SK-N-DZ (cell line): ENCODE measurements at places on chromosomes 2 and 18.

GRCh38 chr2:157363612-157364101 is 38.0 kb upstream of the ERMN start:
- no peak for DNase-seq

DNA sequence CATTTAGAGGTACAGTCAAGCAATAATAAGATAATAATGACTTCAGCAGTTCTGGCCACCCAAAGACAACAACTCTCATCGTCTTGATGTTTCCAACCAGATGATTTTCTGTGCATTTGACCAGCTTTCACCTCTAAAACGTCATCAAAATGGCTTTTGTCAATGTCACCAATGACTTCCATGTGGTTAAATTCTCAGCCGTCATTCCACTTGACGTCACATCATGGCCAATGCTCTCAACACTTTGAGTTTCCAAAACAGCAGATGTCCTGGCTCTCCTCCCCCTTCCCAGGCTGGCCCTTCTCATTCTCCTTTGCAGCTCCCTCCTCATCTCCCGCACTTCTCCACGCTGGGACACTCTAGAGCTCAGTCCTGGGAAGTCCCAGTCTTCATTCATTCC is 258.3 kb downstream of the BCL2 start:
- DNase-seq = no peak

GRCh38 chr18:6557057-6557769 is 142.5 kb upstream of the L3MBTL4 start:
- peak; percentile 88 for DNase-seq

GRCh38 chr18:785242-785641 is 26.8 kb downstream of the YES1 start:
- DNase-seq = no peak

GRCh38 chr2:107462181-107462580 is 364.5 kb upstream of the RGPD4 start:
- no peak for DNase-seq

- no peak for DNase-seq
Observed at GRCh38 chr2:216302981-216303676, 69.2 kb downstream of the MARCHF4 start.

DNA sequence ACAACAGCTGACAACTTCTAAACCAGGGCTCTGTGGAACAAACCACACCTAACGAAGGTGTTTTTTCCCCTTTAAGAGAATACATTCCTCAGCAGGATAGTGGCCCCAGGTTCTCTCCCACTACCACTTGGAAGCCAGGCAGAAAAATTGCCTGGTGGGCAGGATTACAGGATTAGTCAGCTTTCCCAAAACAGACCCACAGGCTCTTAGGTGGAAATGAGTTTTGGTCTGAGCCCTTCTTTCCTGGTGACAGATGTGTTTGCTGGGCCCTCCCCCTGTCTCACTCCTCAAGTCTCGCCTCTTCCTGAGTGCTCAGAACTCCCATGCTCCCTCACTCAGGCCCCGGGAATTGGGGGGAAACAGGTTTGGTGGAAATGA is 139.4 kb upstream of the HAAO start:
- DNase-seq = no peak

- no peak for DNase-seq
Observed at GRCh38 chr2:217751952-217752351, 250.8 kb downstream of the TNS1 start.

DNA sequence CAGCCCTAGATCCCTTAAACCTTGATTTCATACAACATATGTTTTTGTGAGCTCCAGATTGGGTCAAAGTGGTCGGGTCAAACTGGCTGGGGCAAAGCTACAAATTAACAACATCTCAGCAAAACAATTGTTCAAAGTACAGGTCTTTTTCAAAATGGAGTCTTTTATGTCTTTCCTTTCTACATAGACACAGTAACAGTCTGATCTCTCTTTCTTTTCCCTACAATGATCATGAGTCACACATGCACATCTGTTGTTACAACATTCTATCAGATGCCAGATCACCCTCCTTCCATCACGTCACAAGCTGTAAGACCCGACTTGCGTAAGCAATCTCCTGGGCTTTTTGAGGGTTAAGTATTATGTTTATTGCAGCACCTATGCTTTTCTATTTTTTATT is 55.1 kb downstream of the RHOB start:
- no peak for DNase-seq

- peak; percentile 8 for DNase-seq
Observed at GRCh38 chr18:64519201-64519600, 370.3 kb upstream of the LINC00305 start.

DNA sequence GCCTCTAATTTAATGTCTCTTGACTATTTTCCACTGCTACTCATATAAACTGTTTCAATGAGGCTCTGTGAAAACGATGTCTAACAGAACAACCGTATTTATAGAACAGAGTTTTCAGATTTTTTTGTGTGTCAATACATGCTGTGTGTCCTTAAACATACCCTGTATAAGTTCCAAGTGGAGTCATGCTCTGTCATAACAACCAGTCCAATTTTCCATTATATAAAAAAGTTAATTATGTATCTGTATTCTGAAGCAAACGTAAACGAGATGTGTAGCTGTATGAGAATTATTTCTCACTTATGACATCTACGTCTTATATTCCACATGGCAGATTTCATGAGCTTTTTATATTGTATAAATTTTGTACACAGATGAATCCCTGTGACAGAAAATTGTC is 13.9 kb upstream of the GULP1 start:
- DNase-seq = no peak

DNA sequence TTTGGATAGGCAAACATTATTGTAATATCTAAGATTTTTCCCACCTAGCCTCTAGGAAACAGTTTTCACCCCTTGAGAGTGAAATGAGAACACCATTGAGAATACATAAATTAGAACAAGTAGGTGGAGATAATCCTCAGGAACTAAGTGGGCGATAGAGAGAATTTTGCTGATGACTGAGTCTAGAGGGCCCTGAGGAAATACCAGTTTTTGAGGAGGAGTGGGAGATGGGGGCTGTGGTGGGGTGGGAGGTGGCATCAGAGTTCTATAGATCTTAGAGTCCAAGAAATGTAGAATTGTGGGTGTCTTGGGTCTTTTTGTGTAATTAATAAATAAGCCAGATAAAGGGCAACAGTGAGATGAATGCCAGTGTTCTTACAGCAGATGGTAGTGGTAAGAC is 11.8 kb downstream of the NCAPH start:
- DNase-seq = no peak

GRCh38 chr2:130874512-130874911 is 37.8 kb downstream of the ARHGEF4 start:
- DNase-seq = no peak

DNA sequence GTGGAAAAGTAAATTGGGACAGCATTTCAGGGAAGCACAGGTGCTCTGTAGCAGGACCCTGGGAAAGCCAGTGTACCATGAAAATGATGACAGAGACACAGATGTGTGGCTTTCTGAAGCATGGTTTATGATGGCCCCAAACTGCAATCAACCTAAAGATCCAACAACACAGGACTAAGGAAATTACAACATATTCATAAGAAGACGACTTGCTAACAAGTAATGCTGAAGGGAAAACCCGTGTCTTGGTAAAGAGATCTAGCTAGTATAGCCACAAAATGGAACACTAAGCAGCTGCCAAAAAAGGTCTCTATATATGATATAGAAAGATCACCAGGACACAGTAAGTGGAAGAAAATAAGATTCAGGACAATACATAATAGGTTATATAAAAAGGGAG is 53.2 kb downstream of the UXS1 start:
- no peak for DNase-seq

DNA sequence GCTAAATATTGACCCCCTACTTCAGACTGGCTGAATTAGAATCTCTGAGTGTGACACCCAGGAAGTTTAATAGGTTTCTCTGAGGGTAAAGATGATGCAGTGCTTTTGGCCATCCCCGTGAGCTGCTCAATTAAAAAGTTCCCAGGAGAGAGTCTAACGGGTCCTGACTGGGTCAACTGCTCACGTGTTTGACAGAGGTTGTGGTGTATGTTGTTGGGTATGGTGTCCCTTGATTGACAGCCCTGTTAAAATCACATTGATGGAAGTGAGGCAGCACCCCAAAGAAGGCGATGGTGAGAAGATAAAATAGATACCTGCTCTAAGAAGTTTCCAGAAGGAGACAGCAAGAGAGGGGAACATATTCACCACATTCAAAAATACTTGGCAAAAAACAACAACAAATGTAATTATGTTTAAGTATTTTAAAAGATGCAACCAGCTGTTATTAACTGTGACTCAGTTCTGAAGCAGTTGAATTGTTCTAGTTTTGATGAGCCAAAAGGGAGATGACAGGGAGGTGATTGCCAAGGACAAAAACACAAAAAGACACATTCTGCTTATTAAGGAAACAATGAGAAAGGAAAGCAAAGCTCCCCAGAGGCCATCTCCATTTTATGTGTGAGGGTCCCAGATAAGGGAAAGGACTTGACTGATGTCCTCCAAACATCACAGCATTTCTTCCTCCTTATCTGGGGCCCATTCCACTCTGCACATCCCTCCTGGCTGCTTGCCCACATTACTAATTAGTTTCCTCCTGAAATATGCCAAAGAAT is 11.5 kb upstream of the GMCL1 start:
- DNase-seq = no peak

DNA sequence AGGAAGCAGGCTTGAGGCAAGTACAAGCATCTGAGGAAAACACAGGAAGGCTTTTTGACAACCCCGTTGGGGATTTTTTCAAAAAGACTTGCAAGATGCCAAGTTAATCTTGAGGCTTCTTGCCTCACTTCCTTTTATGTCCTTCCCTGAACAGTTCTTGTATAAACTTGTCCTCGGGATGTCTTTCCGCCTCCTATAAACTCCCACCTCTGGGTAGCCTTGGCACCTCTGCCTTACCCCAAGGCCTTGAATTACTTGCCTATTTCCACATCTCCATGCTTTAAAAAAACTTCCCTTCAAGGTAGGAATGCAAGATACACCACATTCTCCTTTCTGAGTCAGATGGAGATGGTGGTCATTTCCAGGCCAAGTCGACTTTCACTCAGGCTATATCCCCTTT is 106.4 kb upstream of the RBBP8 start:
- DNase-seq = no peak

DNA sequence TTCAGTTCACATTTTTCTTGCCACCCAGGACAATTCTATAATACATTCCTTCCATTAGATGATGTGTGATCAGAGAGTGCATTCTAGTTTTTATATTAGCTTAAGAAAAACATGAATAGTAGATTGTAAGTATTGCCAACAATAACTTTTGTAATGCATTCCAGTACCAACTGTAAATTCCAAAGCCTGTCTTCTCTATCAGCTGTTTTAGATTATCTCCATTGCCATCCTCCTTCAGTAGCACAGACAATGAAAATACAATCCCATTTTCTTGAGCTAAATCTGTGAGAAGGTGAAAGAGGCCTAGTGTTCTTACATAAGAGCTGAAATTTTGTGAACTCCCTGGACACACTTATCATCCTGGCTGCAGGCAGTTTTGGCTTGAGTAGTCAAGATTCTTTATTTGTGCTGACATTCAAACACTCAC is 103.9 kb downstream of the CCBE1 start:
- no peak for DNase-seq

GRCh38 chr18:3297025-3297984 is 35.4 kb downstream of the MYL12B start:
- peak; percentile 92 for DNase-seq

GRCh38 chr2:100320547-100321178 is 1.6 kb downstream of the LONRF2 start:
- no peak for DNase-seq

DNA sequence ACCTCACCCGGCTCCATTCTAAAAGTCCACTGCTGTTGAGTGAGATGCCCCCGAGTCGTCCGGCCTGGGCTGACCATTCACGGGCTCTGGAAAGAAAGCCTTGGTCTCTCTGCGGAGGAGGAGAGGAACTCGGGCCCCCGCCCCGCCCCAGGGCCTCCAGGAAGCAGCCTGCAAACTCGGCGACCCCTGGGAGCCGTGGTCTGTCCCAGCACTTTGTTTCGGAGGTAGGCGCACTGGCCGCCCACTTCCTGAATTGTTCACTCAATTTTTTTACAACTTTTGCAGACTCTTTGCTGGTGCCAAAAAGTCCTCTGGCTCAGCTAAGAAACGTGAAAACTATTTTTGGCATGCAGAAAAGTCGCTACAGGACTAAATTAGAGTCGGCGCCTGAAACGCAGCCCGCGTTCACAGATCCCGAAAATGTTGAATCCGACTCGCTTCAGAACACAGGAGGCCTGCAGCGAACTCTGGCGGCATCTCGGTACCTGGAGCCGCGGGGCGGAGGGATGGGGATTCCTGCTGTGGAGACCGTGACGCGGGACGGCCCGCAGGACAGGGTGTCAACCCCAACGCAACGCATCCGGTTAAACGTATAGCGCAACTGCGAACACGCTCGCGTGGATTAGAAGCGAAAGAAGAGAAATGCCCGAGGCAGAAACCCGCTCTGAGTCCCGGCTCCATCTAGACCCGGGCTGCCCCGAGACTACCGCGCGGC is 1.5 kb downstream of the PXDN start:
- DNase-seq = peak; percentile 66

DNA sequence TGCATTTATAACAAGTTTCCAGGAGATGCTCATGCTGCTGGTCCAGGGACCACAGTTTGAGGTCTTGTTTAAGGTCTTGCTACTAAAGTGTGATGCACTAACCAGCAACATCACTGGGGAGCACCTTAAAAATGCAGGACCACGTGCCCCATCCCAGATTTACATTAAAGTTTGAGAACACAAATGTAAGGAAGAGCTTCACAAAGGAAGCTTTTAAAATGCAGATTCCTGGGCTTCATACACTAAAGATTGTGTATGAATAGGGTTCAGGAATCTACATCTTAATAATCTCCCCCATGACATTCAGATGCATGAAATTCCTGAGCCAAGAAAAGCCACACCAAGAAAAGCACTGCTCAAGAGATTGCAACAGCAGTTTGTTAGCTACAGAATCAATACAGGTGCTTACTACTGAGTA is 235.3 kb upstream of the TANK start:
- no peak for DNase-seq

DNA sequence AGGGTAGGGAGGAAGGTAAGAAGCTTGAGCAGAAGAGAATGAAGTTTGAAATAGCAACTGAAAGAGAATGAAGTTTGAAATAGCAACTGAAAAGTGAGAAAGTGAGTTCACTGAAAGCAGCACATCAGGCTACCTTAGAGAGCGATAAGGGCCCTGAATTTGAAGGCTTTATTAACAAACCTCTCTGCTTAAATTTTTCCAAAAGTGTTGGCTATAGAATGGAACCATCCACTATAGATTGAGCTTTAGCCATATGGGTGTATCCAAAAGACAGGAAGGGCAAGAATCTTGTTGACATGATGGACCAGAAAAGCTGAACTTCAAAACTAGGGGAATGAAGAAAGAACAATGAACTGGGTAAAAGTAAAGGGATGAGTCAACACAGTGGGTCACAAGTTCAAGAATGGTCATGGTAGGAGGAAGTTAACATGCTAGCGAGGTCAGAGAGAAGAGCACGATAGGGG is 122.5 kb downstream of the ASXL3 start:
- no peak for DNase-seq

GRCh38 chr2:72367530-72368225 is 220.0 kb upstream of the CYP26B1 start:
- no peak for DNase-seq

GRCh38 chr2:8575038-8575833 is 106.6 kb upstream of the ID2 start:
- no peak for DNase-seq

GRCh38 chr18:33161131-33161530 is 279.4 kb downstream of the CCDC178 start:
- no peak for DNase-seq

- DNase-seq = peak; percentile 30
Observed at GRCh38 chr2:85436836-85437487, 18.4 kb downstream of the SH2D6 start.
